ENCODE measurements at places on chromosomes 13 and 19. TPM values are rescaled to one million over a fixed set of nuclear protein-coding genes. Genes with fewer than 3 reads are reported as not detected.

Gene ACP7
- 0.32 TPM for total RNA-seq

Gene SIPA1L3
- 15.0 TPM for total RNA-seq

Gene S1PR4
- 1.1 TPM for total RNA-seq

DNA sequence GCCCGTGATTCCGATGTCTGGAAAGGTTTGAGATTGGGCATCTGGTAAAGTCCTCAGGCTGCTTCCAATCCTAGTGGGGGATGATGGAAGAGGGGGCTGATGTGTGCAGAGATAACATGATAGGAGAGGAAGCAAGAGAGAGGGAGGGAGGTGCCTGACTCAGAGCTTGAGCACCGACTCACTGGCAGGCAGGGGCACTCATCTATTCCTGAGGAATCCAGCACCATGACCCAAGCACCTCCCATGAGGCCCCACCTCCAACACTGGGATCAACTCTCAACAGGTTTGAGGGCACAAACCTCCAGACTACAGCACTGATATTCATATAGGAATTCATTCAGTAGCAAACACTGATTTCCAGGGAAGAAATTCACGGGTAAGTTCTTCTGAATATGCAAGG lies 5.6 kb upstream of the SIGLEC9 start:
- no peak for ATAC-seq

DNA sequence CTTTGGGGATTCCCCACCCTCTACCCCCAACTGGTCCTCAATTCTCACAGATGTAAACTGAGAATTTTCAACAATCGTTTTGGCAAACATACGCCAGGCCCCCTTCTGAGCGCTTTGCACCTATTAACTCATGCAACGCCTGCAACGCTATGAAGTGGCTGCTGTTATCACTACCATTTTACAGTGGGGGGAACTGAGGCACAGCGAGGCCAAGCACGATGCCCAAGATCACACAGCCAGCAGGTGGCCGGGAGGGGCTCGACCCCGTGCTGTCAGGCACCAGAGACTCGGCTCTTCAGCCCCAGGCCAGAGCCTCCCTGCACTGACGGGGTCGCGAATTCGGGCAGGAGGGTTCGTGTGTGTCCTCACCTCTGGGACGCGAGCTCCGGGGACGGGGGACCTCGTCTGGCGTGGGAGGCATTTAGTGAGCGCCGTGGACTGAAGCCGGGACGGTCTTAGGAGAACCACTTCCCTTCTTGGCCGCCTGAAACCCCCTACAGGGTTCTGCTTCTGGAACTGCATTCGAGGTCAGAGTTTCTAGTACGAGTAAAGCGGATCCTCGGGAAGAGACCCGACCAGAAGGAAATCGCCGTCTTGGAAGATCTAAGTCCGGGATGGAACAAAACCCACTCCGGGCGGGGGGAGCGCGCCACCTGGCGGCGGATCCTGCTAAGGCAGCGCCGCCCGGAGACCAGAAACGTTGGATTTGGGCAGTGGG lies 21.0 kb downstream of the ZNF114 start:
- peak; percentile 67 for ATAC-seq

GRCh38 chr19:5498830-5499550 lies 43.8 kb downstream of the ZNRF4 start:
- ATAC-seq, result no peak

DNA sequence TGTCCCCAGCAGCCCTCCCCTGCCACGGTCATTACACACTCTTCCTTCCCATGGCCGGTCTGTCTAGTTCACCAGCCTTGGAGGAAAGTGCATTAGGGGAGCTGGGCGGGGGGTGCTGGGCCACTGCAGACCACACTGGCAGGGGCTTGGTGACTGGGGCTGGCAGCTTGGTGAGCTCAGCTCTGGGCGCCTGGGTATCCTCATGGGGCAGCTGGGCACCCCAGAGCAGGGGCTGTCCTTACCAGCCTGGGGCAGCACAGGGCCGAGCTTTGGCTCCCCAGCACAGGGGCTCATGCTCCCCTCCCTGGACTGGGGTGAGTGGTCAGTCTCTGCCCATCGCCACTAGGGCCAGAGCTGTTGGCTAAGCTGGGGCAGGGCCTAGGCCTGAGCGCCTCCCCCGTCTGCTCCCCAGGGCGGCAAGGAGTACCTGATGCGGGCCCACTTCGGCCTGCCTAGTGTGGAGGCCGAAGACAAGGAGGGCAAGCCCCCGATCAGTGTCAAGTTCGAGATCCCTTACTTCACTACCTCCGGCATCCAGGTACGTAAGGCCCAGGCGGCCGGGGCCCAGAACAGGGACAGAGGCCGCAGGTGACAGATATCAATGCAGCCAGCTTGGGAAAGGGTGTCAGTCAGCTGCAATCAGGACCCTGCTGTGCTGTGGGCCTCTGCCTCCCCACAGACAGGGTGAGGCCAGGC lies 35.5 kb downstream of the AP1M1 start:
- ATAC-seq, result no peak

All from esophagus mucosa (tissue), 1 donor.